ENCODE measurements at places on chromosomes 16 and 17. TPM values are rescaled to one million over a fixed set of nuclear protein-coding genes. Genes with fewer than 3 reads are reported as not detected.

DNA sequence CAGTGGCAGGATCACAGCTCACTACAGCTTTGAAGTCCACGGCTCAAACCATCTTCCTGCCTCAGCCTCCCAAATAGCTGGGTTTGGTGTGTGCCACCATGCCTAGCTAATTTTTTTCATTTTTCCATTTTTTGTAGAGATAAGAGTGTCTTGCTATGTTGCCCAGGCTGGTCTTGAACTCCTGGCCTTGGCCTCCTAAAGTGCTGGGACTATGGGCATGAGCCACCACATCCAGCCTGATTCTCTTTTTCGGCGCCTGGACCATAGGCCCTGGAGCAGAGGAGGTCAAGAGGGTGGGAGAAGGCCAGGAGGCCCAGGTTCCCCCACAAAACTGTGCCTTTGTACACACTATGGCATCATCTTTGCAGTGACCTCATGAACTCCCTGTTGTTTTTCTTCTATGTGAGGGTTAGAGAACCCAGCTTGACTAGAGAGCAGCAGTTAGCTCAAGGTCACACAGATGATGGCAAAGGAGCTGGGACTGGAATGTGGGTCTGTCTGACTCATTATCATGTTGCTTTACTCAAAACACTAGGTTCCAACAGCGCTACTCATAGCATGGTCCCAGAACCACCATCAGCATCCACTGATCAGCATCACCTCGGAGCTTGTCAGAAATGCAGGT, 16.3 kb downstream of the SCN4A start:
- no peak for ATAC-seq

SP6 gene
- total RNA-seq: 0.21 TPM

- peak; percentile 50 for ATAC-seq
Observed at GRCh38 chr16:17258848-17259713, 211.7 kb downstream of the XYLT1 start.

DNA sequence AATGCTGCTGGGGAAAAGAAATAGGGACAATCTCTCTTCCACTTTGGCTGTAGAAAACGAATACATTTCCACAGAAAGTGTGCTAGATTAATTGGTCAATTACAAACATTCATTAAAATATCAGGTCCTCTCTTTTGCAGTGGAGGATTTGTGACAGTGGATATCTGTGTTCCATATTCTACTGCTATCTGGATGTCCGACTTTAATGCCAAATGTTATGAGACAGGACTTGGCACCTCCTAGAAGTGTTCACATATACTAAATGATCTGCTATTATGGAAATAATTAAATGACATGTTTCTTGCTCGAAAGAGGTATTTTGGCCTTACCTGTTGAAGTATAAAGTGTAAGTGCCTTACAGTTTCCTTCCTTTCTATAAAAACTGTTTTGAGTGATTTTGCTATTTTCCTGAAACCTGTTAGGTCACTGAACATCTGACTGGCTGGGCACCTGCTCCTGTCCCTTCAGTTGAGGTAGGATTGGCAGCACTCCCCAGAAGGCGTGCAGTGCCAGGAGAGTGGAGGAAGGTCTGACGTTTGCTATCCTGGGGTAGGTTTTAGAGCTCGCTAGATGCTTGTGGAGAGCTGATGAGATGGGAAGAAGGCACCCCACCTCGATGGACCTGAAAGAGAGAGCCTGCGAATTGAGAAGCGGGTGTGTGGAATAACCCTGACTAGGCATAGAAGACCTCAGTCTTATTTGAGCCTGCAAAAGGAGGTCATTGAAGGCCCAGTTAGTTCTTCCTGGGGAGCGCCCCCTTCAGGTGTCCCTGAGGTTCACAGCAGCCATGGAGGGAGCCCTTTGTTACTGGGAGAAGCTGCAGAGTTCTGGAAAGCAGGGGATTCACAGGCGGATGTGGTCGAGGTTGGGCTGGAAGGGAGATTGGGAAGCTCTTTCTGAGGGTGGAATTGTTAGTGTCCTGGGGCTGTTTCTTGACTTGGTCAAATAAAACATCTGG, 159.4 kb upstream of the ZNF267 start:
- ATAC-seq: no peak

CCL18 gene
- not detected for total RNA-seq

DNA sequence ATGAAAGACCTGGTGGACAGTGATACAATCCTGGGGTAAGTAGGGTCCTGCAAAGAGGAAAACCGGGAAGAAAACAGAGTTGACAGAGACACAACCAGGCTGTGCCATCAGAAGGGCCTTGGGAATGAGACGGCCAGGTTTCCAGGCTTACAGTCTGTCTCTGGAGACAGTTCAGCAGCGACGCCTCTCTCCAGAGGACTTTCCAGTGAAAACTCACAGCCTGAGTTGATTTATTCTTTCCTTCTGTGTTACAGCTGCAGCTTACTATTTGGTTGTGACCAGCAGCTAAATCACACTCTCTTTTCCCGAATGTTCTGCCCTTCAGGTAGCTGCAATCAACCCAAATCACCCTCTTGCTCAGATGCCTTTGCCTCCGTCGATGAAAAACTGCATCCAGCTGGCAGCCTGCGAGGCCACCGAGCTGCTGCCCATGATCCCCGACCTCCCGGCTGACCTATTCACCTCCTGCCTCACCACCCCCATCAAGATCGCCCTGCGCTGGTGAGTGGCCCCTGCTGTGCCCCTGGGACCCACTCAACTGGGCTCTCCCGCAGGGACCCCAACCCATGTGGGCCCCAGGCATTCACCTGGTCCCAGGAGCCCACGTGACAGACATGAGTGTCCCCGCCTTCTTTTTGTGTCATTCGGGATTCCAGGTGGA, 209.2 kb downstream of the RPTOR start:
- no peak for ATAC-seq

CCL7 gene
- not detected for total RNA-seq

DNA sequence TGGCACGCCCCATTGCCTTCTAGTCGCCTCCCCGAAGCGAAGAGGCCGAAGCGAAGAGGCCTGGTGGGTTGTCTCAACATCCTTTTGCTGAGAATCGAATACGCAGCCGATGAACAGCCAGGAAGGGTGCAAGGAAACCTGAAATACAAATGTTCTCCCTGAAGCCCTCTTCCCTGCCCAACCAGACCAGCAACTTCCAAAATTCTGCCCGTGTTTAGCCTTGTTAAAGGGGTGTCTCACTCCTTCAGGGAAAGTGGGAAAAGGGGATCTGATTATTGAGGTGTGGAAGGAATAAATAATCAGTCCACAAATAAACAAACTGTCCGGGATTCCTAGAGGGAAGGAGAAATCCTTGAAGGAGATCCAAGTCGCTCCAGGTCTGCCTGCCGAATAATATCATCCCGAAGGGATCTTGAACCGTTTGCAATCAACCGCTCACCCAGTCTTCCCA, 1.4 kb upstream of the FOXC2 start:
- no peak for ATAC-seq

- no peak for ATAC-seq
Observed at GRCh38 chr16:77946823-77947222, 75.5 kb upstream of the CLEC3A start.

CTRB2 gene
- not detected for total RNA-seq

SPSB3 gene
- total RNA-seq: 20.3 TPM
